Temporal lobe (tissue), 4 donors: ENCODE measurements at places on chromosomes 3 and 15. TPM values are rescaled to one million over a fixed set of nuclear protein-coding genes. Genes with fewer than 3 reads are reported as not detected.

Gene FGF12
- total RNA-seq = 103 TPM

Gene SLC25A26
- 17.7 TPM for total RNA-seq

Gene CCNB2
- total RNA-seq = 2.7 TPM

Gene PRKCI
- 64.2 TPM for total RNA-seq

Gene SCAMP5
- total RNA-seq = 49.2 TPM

Gene CFAP44
- 5.4 TPM for total RNA-seq

Gene HYAL1
- total RNA-seq = 0.49 TPM

Gene ZSCAN29
- 33.2 TPM for total RNA-seq

Gene TBCCD1
- 20.2 TPM for total RNA-seq

Gene PCOLCE2
- 3.2 TPM for total RNA-seq

Gene CHRM5
- total RNA-seq = 1.2 TPM

Gene RBSN
- total RNA-seq = 51.4 TPM

Gene LRTM1
- not detected for total RNA-seq

Gene NCBP2
- total RNA-seq = 65.2 TPM

Gene SPSB4
- total RNA-seq = 7.6 TPM

Gene ST6GAL1
- total RNA-seq = 48.4 TPM

Gene RPP14
- 13.3 TPM for total RNA-seq

Gene GRIP2
- 7.4 TPM for total RNA-seq

Gene SPTBN5
- total RNA-seq = 0.25 TPM

Gene BBX
- total RNA-seq = 18.2 TPM

Gene GOLGA8G
- not detected for total RNA-seq

Gene SLC9C1
- total RNA-seq = 0.25 TPM

Gene GATM
- 120 TPM for total RNA-seq

Gene CACNA2D3
- total RNA-seq = 23.4 TPM

Gene SIDT1
- 3.7 TPM for total RNA-seq

Gene SGO1
- 2.0 TPM for total RNA-seq

Gene CLRN1
- total RNA-seq = not detected

Gene GPR149
- 1.7 TPM for total RNA-seq

Gene P2RY14
- total RNA-seq = 0.74 TPM

Gene TOPAZ1
- total RNA-seq = under 0.01 TPM

Gene PPP1R14D
- total RNA-seq = not detected

Gene TMEM207
- not detected for total RNA-seq

Gene SUSD5
- 1.7 TPM for total RNA-seq

Gene BFSP2
- total RNA-seq = 0.25 TPM

Gene SERPINI2
- total RNA-seq = 0.74 TPM

Gene CSPG5
- 111 TPM for total RNA-seq

Gene AMIGO3
- 0.25 TPM for total RNA-seq

Gene RBP2
- not detected for total RNA-seq

Gene LINGO1
- total RNA-seq = 46.2 TPM

Gene TRANK1
- 8.1 TPM for total RNA-seq

Gene DAZL
- not detected for total RNA-seq

Gene KIF9
- 3.4 TPM for total RNA-seq

Gene CCR5
- total RNA-seq = not detected

Gene NCKIPSD
- total RNA-seq = 5.2 TPM

Gene CHRFAM7A
- 2.7 TPM for total RNA-seq

Gene IQCF5
- not detected for total RNA-seq

Gene SLC6A20
- 3.0 TPM for total RNA-seq

Gene RARRES1
- 1.2 TPM for total RNA-seq

Gene A4GNT
- not detected for total RNA-seq

Gene GASK1A
- 4.9 TPM for total RNA-seq

Gene NCEH1
- total RNA-seq = 5.2 TPM

Gene EDEM1
- 10.6 TPM for total RNA-seq

Gene ACTRT3
- total RNA-seq = 2.2 TPM

Gene CHRNA5
- 2.0 TPM for total RNA-seq

Gene PCNP
- total RNA-seq = 95.4 TPM

Gene CELSR3
- 36.6 TPM for total RNA-seq

Gene SNTN
- total RNA-seq = not detected

Gene CCDC14
- 84.1 TPM for total RNA-seq

Gene ST3GAL6
- total RNA-seq = 13.0 TPM

Gene CKMT1B
- total RNA-seq = 6.9 TPM
